ENCODE measurements at places on chromosomes 4 and X.

DNA sequence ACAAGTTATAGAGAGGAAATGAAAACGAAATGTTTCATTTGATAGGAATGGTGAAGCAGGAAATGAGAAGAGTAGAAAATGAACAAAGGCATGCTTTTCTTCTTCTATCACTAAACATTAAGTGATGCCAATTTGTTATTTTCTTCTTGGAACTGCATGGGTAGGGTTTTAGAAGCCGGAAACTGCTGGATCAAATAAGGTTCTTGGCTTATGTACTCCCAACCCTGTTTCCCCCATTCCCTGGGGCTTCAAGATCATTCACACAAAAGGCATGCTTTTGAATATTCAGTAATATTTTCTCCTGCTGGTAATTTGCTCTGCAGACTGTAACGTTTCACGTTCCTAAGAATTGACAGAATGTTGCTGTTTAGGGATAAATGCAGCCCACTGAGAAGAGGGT, 224.1 kb downstream of the NLGN4X start:
- DNase-seq, result no peak

GRCh38 chr4:164337219-164337944, 416.5 kb upstream of the SMIM31 start:
- DNase-seq, result no peak

- DNase-seq, result peak; percentile 20
Measured at GRCh38 chr4:164221631-164222030, 532.3 kb upstream of the SMIM31 start.

DNA sequence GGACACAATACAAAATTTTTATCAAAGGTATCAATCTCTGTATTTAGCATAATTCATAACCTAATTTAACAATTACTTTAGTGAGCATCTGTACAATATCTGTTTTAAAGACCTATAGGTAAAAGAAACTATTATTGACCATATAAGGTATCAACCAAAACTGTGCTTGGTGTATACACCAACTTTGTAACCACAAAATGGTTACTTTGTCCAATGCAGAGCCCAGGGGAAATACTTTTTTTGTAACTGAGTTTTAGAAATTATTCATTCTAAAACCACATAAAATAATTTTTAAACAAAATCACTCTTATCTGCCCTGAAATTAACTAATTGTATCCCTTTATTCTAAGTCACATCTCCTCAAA, 5.0 kb downstream of the CXXC4 start:
- DNase-seq, result no peak

DNA sequence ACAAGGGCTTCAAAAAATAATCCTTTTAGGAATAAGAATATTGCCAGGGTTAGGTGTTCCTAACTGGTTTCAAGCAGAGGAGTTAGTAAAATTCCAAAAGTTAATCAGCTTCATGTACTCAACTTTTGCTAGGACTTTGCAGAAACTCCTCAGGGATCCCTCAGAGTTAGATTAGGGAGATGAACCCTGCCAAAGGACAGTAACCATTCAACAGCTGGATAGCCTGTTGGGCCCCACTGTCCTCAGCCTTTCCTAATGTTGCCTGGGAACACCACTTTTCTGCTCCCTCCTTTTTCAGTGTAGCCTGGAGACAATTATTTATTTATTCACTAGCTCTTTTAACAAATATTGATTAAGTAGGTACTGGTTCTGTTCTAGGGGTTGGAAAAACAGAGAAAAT, 53.8 kb downstream of the NFKB1 start:
- no peak for DNase-seq

GRCh38 chr4:163482190-163482589, 8.6 kb upstream of the TKTL2 start:
- DNase-seq, result no peak

- no peak for DNase-seq
Measured at GRCh38 chr4:43047058-43047457, 154.5 kb downstream of the GRXCR1 start.

DNA sequence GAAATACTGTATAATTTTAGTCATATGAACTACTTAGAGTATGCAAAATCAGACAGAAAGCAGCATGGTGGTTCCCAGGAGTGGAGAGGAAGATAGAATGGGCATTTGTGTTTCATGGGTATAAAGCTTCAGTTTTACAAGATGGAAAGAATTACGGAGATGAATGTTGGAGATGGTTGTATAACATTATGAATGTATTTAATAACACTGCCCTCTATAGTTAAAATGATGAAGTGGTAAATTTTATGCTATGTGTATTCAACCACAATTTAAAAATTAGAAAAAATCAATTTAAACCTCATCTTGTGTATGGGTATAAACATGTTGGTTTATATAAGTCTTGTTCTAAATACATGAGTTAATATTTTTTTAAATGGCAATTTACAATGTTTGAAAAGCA, 521.1 kb downstream of the FSTL5 start:
- DNase-seq, result no peak

- peak; percentile 24 for DNase-seq
Measured at GRCh38 chr4:148315049-148315448, 127.2 kb downstream of the NR3C2 start.

DNA sequence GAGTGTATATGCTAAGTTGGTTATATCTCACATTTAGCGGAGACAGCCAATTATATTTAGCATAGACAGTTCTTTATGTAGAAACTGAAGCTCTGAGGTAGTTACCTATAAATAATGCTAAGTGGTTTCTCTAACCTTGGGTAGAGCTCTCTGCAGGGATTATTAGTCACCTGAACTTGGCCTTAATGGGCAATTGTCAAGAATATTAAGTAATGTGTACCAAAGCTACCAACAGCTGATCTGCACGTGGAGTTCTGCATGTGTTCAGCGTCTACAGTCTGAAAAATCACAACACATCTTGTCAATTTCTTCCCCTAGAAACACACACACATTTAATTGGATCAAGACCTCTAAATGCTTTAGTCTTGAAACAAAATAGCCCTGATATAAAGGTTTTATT, 740.6 kb upstream of the FAM241A start:
- no peak for DNase-seq

- DNase-seq, result no peak
Measured at GRCh38 chr4:85734424-85734831, 259.5 kb downstream of the ARHGAP24 start.

DNA sequence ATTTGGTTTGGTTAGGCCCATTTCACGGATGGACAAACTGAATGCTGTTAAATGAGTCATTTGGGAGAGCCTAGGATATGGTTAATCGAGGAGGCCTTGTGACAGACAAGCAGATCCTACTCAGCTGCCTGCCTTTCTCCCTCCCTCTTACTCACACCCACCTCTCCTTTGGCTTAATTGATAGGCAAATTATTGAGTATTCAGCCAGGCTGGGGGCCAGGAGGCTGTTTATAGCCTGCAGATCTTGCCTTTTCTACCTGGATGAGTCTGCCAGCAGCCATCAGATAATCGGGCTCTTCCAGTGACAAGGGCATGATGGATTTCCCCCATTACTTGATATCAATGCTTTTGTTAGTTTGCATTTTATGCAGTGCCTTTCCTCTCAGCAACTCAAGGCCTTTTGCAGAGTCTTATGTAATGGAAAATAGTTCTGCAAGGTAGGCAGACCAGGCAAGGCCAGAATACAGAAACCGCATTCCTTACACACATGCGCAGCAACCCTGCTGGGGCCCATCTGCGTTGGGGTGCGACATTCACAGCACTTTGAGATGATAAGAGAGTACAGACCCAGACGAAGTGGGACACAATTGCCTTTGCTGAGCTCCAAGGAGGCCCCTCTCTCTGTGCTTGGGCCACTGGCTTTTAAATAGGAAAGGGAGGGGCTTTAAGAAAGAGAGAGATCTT, 96.2 kb upstream of the ATP6AP2 start:
- DNase-seq, result no peak

DNA sequence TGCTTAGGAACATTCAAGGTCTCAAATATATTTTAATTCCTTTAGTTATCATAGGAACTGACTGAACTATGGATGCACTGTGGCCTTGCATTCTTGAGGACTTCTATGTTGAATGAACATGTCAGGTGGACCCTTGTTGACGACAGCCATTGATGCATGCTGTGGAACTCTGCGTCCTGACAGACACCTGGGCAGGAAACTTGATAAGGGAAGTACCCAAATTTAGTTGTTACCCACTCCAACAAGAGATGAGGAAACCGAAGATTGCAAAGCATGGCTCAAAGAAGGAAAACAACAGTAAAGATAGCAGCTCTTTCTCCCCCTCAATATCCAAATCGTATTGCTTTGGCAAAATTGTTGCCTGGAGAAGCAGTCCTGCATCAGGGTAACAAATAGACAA, 540.0 kb upstream of the NR3C2 start:
- no peak for DNase-seq

- DNase-seq, result no peak
Measured at GRCh38 chrX:46941341-46941740, 29.1 kb downstream of the JADE3 start.
